Stimulated activated CD8-positive, alpha-beta memory T cell treated with anti-CD3 and anti-CD28 coated beads, Interleukin-15, amount 100 ng/mL, for 4 hours (primary cell): ENCODE measurements at places on chromosomes 2 and 18.

DNA sequence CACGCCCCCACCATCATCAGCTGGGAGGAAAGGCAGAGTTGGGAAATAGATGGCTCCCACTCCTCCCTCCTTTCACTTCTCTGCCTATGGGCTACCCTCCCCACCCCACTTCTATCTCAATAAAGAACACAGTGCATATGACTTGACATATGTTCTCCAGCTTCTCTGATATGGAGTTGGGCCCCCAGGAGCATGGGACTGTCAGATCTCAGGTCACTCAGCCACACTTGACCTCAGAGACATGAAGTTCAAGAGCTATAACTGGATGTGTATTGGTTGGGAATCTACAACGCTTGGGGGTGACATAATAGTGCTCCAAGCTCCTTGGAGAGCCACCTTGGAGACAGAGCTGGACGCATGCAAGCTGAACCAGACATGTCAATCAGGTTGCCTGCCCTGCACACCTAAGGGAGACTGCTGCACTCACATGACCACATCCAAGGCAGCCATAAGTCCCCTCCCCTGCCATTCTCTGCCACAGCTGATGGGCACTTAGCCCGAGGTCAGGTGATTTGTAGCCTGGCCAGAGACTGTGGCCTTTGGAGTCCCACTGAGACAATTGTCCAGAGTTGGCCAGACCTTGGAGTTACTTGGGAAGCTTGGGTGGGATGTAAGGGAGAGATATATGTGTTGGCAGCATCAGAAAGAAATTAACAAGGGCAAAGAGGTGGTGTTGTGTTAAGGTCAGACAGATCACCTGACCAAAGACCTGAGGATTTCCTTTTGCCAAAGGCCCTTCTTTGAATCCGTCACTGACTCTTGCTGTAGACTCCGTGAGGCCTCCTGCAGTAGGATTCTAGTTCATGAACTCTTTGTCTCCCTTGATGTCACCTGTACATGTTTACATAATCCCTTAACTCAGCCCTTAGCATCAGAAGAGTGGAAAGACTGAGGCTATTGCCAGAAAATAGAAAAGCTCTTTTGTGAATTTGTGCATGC is 3.7 kb downstream of the INHA start:
- DNase-seq: no peak

- no peak for DNase-seq
These were observed 46.9 kb downstream of the GEMIN6 start for GRCh38 chr2:38824906-38825305.

DNA sequence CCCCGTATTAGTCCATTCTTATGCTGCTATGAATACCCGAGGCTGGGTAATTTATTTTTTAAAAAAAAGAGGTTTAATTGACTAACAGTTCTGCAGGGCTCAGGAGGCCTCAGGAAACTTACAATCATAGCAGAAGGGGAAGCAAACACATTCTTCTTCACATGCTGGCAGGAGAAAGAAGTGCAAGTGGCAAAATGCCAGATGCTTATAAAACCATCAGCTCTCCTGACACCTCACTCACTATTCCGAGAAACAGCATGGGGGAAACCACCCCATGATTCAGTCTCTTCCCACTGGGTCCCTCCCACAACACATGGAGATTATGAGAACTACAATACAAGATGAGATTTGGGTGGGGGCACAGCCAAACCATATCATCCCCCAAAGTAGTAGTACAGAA is 2148.5 kb upstream of the PIK3C3 start:
- DNase-seq: no peak

DNA sequence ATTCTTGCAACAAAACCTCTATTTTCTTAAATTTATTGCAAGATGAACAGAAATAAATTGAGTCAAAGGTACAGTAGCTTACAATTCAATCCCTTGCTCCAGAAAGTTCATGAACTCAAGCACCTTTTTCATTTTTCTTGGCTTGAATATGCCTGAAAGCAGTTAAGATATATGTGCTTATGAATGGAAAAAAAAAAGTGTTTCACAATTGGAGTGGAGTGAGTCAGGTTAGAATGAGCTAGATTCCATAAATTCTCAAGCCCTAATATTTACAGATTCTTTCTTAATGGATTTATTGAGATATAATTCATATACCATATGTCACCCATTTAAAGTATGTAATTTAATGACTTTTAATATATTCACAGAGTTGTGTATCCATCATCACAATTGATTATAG is 39.6 kb upstream of the NEMP2 start:
- DNase-seq: no peak

- DNase-seq: no peak
These were observed 18.3 kb upstream of the CXCR4 start for GRCh38 chr2:136135921-136136906.

DNA sequence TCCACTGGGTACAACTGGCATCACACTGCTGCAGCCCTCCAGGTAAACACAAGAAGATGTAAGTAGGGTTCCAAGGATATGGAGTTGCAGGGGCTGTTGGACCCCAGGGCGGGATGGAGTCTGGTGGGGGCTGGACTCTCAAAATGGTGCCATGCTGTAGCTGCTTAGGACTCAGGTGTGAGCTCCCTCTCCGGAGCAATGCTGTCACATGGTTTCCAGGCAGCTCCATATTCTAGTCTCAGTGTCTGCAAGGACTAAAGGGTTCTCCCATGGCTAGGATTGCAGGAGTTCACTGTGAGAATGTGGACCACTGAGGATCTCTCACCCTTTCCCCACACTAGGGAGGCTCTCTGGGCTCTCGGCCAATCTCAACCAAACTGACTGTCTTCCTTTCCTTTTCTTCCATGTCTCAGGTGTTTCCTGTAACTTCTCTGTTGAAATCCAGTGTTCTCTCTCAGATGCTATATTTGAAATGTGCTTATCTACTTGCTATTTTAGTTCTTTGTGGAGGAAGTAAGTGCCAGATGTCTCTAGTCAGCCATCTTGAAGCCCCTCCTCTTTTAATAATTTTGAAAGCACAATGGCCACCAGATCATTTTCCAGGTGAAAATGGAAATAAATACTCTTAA is 57.6 kb downstream of the CCNT2 start:
- DNase-seq: no peak

DNA sequence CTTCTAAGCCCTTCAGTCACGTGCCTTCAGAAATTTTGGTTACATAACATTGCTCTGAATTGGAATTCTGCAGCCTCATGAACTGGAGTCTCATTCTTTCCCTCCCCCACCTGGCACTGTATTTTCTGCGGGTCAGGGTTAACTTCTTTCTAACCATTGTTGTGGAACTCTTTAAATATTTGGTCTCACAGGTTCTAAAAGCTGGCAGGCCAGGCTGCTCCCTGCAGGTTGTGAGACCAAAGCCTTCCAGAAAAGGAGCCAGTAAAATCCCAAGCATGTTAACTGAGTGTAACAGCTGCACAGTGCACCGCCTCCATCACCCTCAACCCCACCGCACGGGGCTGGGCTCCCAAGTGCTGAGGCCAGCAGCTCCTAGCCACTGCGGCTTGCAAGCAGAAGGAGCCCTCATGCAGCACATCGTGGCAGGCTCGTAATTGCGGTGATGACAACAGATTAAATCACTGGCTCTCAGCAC is 174.1 kb upstream of the ALPP start:
- DNase-seq: no peak

DNA sequence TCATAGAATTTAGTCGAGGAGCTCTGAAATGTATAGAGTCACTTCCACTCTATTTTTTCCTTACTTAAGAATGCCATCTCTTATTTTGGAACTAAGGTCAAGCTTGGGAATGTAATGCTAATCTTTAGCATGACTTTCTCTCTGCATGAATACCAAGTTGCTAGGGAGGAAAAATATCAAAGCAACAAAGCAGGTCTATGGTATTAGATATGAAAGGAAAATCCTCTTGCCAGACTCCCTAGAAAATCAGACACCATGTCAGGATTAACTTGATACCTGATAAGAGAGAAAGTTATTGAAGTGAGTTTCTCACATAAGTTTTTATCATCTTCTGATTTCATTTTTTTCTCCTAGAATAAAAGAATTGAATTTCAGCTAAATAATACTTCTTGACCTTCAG is 341.7 kb upstream of the ZNF804A start:
- DNase-seq: no peak

DNA sequence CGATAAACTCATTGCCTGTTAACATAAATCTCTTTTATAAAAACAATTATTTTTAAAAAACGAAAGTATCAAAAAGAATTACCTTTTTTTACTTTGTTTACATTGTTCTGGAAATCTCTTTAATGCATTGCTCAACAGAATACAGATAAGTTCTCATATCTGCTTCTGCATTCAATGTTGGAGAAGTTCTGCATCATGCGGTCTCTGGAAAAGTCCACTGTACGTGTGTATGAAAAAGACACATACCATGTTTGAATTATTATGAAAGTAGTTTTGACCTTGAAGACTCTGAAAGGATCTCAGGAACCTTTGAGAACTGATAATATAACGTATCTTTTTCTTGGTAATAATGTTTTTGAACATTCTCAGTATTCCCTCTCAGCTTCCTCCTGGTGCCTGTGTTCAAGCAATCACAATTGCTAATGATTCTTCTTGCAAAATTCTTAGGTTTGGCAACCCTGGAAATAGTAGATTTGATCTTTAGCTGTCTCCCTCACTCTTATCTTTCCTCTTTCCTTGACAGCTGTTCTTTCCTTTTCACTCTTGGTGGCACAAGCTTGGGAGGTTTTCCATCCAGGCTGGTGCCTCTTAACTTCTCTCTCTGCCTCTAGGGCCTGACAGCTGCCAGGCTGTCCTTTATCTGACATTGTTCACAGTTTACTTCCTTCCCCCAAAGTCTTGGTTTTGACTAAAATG is 12.4 kb upstream of the IL1R1 start:
- no peak for DNase-seq
